ENCODE measurements at places on chromosomes 4 and X.

DNA sequence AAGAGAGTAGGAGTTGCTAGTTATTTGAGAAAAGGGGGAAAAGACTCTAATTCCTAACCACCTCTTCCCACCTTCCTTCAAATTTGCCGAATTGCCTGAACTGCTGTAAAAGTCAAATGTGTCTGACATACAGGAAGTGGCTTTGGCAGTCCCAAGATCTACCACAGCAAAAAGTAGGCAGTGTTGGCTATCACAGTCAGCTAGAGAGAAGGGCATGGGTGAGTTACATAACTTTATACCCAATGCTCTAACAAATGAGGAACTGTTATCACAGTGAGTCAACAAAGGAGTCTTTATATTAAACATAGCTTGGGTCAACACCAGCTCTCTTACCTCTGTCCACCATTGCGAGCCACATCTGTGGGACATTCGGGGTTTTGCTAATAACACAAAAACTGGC, 2.4 kb upstream of the MBNL3 start:
- DNase-seq = no peak

DNA sequence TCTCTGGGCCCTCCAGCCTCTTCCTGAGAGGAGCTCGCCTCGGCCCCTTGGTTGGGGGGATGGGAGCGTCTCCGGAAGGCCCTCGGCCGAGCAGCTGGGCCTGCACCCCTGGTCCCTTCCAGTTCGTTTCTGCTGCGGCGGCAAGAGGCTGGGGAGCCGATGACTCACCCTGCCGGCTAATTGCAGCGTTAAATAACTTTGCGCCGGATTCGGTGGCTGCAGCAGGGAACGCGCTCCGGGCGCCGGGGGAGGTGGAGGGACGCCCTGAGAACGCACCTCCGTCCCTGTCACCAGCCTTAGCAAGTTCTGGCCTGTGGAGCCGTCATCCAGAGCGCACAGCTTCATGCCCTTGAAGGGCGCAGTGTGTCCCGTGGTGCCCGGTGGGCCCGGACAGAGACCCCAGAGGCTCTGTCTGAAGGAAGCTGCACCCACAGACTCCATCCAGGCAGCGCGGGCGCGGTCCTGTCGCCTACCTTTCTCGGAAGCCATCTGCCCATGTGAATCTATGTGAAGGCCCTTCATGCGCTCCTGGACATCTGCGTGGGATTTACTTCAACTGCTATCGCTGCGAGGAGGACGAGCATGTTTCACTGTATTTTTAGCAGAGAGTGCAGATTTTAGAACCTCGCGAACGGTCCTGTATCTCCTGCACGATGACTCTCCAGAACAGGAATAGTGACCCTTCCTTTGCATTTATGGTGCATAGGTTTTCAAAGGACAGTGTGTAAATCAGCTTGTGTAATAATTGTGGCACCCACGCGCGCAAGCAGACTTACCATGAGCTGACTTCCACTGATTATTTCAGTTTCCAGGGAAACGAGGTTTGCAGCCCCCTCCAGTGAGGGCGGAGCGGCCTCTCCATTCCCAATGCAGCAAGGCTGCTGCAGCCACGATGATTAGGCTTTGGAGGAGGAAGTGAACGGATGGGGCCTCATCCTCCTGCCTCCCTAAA, 1.7 kb upstream of the TMEM271 start:
- peak; percentile 44 for DNase-seq

DNA sequence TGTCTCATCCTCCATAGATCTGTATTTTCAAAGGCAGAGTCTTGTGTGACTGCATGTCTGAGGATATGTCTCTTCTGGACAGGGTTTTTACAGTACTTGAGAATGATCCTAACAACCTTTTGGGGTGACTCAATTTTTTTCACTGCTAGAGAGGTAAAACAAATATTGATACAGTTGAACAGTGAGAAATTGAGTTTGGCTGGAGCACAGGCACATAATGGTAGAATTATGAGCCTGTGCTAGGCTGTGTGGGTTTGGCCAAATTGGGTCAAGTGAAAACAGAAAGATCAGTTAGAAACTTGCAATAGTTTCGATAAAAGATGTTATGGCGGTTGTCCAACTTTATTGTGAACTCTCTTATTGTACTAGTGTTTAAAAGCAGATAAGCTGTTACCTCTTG, 23.3 kb upstream of the EOLA2 start:
- DNase-seq = no peak

GRCh38 chrX:29555465-29556091, 659.8 kb upstream of the MAGEB2 start:
- no peak for DNase-seq

- no peak for DNase-seq
Observed at GRCh38 chr4:56691425-56691824, 10.3 kb upstream of the HOPX start.
